Stimulated activated CD4-positive, alpha-beta T cell treated with anti-CD3 and anti-CD28 coated beads, Interleukin-1b, Interleukin-23, amount 100 ng/mL, for 48 hours (primary cell): ENCODE measurements at places on chromosomes 5 and 9.

DNA sequence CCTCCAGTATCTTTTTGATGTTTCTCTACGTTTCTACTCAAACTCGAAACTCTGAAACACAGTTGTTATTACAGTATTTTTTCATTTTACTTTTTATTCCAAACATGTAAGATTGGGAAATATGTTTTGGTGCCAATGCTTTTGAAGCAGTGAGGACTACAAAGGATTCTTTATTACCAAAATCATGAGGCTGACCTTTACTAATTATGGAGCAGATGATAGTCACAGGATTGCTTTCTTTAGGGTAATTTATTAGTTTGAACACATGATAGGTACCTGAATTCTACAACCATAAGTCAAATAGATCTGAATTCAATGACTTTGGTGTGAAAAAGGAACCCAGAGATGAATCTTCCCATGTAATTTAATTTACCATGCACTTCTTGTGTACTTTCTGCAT lies 2015.1 kb upstream of the C9orf72 start:
- DNase-seq, result no peak

DNA sequence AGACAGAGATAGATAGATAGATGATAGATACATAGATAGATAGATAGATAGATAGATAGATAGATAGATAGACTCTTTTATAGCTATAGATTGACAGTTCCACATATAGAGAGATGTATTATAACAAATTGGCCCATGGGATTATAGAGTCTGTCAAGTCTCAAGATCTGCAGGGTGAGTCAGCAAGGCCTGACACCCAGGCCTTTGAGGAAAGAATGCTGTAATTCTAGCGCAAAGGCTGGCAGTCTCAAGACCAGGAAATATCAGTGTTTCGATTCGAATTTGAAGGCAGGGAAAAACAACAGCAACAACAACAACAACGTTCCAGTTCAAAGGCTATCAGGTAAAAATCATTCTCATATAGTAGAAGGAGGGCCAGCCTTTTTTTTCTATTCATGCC lies 339.2 kb upstream of the CDH9 start:
- no peak for DNase-seq

GRCh38 chr5:103211576-103212561 lies 46.7 kb upstream of the MACIR start:
- no peak for DNase-seq

- no peak for DNase-seq
These were observed 142.8 kb upstream of the TNPO1 start for GRCh38 chr5:72673623-72674022.

DNA sequence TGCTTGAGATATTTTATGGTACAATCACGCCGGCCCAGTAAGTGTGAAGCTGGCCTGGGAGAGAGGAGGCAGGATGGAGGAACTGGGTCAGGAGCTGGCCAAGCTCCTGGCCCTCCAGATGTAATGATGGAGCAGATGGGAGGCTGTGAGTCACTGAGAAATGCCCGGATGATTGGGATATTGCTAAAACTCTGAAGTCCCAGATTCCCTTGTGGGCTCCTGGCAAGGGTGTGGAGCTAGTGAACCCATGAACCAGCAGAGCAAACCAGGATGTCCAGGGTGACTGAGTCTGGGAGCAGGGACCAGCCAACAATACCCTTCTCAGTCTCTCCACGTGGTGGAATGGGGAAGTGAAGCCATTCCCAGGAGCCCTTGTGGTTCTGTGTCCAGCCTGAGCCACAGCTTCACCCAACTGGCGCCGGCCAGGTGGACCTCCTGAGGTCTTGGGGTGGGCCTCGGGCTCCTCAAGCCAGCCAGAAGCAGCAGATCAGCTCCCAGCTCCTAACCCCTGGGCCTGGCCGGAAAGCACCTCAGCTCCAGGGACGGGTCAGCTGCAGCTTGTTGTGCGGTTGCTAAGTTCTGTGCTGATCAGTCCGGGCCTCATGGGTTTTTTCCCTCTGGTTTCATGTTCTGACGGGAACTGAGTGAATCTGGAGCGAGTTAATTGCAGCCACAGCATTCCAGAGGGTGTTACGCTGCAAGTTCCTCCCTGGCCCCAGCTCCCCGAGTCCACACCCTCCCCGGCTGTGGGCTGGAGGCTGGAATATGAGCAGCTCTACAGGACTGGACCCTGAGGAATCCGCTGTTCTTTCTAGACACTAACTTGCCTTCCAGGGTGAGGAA lies 37.6 kb downstream of the DUSP1 start:
- no peak for DNase-seq

- no peak for DNase-seq
These were observed 195.8 kb downstream of the NXNL2 start for GRCh38 chr9:88730780-88731179.

- DNase-seq, result no peak
These were observed 298.3 kb downstream of the CSNK1G3 start for GRCh38 chr5:123810253-123810652.

- no peak for DNase-seq
These were observed 3.6 kb downstream of the MGAT4B start for GRCh38 chr5:179802950-179803562.

DNA sequence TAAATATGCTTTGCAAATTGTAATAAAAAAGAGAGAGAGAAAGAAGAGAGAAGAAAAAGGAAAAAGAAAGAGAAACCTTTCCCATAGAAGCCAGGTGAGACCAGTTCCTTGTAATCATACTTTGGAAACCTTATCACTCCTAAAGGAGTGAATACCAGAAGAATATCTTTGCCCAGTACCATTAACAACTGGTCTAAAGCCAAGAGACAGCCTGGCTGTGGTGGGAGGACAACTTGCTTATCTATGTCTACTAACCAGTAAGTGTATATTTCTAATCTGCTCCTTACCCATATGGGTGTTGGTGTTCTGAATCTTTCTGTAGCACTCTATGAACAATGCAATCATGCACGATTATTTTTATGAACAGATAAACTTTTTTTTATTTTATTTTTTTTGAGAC lies 10.5 kb upstream of the TXN start:
- DNase-seq, result no peak

GRCh38 chr9:136059851-136060670 lies 35.0 kb downstream of the NACC2 start:
- DNase-seq, result no peak
